ENCODE measurements at places on chromosomes 2 and 18.

GRCh38 chr18:50724751-50725151 is 95.1 kb downstream of the MRO start:
- DNase-seq: no peak

GRCh38 chr2:153819074-153819473 is 52.6 kb upstream of the GALNT13 start:
- DNase-seq: no peak

GRCh38 chr2:42859791-42860190 is 67.4 kb upstream of the HAAO start:
- DNase-seq: no peak

GRCh38 chr2:170006587-170007325 is 171.2 kb upstream of the MYO3B start:
- DNase-seq: no peak

DNA sequence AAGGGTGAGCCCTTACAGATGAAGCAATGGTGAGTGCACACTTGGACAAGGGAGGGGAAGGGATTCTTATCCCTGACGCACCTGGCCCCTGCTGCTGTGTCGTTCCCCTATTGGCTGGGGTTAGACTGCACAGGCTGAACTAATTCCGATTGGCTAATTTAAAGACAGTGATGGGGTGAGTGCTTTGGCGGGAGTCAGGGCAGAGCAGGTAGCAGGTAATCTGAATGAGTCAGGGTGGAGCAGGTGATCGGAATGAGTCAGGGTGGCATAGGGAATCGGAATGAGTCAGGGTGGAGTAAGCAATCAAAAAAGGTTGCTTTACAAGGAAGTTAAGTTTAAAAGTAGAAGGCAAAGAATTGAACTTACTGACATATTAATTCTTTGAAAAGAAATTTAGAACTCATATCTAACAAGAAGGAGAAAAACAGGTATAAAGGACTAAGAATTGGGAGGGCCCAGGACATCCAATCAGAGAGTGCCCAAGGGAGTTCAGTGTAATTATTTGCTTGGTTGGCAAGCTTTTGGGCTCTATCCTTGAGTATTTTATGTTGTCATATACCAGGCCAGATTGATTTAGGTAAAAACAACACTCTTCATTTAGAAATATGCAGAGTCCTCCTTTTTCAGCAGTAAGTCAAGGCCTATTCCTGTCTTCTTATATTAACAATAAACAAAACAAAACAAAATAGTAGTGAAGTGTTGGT is 52.3 kb upstream of the RALBP1 start:
- DNase-seq: no peak

GRCh38 chr18:48303883-48304282 is 105.3 kb downstream of the ZBTB7C start:
- DNase-seq: no peak

GRCh38 chr2:209592106-209592505 is 168.3 kb downstream of the MAP2 start:
- DNase-seq: no peak

DNA sequence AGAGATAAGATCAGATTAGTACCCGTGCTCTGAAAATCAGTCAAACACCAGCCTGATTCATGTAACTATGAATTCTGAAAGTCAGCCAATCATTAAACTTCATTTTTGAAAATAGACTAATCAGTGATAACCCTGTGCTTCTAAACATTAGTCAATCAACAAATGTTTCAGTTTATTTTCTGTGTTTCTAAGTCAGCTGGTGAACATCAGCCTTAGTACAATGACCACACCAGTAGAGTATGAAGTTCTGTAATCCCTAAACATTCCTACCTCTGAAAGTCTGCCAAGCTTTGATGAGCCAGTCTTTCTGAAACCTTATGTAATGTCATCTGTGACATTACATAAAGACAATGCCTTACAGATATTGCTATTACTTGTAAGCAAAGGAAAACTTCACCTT is 807.4 kb upstream of the CRIM1 start:
- DNase-seq: no peak

DNA sequence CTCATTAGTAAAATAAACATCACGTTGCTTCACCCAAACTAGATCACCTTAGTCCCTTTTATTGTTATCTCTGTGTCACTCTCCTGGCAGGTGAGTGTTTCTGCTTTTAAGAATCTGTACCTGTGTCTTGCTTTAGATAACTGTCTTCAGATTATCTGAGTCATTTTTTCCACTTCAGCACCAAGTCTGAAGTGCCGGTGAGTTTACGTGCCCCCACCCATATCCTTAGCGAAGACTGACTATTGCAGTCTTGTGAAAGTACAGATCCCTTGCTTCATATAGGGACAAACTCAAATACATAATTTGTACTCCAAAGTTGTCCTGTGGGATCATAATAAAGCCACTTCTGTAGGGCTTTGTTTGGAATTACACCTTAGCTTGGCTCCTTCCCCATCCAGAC is 41.1 kb downstream of the SCN2A start:
- DNase-seq: no peak

DNA sequence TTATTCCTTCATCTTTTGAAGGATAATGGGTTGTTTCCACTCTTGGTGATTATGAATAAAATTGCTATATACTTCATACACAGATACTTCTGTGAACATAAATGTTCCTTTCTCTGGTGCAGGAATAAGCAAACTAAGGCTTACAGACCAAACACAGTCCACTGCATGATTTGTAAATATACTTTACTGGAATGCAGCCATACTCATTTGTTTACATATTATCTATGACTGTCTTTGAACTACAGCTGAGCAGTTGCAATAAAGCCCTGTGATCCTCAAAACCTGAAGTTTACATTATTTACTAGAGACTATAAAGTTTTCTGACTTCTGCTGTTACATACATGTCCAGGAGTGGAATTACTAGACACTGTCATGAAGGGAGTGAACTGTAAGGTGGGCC is 381.0 kb upstream of the CNTNAP5 start:
- DNase-seq: no peak

DNA sequence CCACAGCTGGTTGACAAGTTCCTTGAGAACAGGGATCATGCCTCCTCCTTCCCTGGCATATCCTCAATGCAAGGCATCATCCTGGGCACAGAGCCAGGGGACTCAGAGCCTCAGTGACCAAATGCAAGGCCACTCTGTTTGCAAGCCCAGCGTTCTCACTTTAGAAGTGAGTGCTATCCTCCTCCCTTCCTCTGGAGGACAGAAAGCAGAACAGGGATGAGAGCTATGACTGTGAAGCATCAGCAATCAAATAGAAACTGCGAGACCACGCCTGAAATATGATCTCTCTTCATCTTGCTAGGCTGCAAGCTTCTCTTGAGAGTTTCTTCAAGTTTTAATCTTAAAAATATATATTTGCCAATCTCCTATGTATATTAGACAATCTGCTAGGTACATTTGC is 119.8 kb downstream of the LRATD1 start:
- no peak for DNase-seq

- DNase-seq: no peak
Observed at GRCh38 chr2:225270861-225271260, 128.6 kb upstream of the NYAP2 start.

- DNase-seq: no peak
Observed at GRCh38 chr2:235627682-235628081, 133.8 kb downstream of the AGAP1 start.

DNA sequence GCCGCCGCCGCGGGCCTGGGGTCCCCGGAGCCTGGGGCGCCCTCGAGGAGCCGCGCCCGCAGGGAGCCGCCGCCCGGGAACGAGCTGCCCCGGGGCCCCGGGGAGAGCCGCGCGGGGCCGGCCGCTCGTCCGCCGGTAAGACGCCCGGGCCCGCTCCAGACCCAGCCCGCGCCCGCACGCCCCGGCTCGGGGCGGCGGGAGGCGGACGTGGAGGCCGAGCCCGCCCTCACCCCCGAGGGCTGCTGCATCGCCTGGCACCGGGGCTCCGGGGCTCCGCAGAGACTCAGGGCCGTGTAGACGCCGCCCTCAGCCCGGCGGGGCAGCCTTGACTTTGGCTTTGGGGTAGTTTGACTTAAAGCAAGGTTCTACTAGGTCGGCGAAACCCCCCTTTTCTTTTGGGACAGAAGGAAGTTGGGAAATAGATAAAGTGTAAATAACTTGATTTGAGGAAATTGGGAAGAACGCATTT is 335 bp downstream of the ERFE start:
- no peak for DNase-seq

GRCh38 chr2:11571170-11571569 is 37.3 kb downstream of the GREB1 start:
- DNase-seq: no peak

DNA sequence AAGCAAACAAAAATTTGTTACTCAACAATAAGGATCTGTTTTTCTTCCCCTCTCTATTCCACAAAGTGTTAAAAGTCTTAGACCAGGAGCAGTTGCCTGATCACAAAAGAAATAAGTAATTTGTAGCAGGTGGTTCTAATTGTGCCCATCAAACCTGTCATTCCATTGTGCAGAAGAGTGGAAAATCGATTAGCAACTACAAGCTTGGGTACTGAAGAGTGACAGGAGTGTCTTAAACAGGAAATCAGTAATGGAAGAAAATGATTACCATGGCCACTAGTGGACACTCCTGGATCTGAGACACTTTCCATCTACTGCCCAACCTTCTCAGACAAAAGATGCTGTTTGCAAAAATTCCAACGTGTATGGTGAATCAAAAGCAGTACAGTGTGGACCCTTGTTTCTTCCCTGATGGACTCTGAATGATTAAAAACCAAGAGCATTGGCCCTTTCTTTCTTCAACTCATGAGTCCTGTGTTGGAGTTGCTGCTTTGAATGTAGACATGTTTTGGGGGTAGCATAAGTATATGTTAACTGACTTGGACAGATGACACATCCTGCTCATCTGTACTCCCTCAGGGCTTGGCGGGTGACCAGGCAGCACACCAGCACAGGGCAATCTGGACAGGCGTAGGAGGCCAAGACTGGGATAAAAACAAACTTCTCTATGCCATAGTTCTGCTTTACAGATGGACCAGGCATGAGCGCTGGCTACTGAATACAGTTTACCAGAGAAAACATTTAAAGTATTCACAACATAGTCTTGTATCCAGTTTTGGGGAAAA is 51.9 kb downstream of the PLA2R1 start:
- no peak for DNase-seq

DNA sequence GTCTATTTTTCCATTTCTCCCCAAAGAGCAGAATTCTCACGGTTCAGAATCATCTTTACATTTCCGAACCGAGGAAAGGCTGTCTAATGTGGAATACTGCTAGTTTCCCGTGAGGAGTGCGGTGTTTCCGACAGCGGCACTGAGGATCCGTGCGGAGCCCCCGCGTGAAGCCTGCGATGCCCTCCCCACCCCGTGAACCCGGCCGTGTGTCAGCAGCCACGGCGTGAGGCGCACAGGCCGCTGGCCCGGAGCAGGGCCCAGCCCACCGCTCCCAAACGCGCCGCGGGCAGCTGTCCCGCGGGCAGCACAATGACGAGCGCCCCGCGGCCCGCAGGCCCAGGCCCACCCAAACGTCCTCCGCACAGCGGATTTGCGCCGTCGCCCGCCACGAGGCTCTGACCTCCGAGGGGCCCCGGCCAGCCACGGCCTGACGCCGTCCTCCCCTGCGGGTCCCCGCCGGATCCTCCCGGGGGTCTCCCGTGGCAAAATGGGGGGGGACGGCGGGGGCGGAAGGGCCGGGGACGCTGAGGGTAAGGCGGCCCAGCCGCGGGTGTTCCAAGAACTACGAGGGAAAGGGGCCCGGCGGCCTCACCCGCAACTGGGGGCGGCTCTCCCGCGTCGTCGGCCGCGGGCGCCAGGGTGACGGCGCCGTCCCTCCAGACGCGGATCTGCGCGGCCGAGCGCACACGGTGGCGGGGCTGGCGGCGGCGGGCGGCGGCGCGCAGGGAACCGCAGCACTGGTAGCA is 796 bp downstream of the SPIRE1 start:
- no peak for DNase-seq

DNA sequence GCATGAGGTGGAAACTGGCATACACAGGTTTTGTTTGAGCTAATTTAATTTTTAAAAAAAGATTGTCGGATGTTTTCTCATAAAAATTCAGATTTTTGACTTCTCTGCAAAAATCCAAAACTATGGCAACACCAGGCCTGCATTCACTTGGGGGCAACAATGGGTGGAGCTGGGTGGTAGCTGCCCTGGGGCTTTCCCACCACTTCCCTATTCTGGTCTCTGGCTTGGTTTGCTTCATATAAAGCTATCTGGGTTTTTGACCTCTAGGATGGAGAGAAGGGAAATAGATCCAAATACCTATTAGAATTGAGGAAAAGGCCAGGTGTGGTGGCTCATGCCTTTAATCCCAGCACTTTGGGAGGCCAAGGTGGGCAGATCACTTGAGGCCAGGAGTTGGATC is 5.5 kb upstream of the CYP27A1 start:
- no peak for DNase-seq

DNA sequence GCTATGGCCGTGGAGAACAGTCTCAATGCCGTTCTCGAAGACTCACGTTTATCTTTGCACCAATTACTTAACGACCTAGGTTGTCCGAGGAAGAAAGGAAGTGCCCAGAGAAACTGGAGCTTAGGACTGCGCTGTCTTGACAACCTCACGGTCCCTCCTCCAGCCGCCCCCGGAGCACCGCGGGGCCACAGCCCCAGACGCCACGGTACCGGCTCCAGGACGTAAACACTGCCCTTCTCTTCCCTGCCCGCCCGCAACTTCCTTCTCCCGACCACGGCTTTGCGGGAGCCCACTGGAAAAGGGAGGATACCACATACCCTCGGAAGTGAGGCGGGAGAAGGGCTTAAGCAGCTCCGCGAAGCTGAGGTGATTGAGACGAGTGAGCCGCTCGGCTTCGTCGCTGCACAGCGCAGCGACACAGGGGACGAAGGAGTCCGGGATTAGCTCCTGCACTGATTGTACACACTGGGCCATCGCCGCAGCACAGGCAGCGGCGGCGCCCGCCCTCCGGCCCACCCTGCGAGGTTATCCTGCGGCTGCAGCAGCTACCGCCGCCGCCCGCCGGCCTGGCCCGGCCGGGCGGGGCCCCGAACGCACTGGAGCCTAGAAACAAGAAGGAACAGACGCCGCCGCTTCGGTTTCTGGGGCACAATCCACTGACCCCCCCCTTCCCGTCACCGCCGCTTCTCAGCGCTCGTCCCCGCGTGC is 483 bp downstream of the TRAPPC8 start:
- no peak for DNase-seq

DNA sequence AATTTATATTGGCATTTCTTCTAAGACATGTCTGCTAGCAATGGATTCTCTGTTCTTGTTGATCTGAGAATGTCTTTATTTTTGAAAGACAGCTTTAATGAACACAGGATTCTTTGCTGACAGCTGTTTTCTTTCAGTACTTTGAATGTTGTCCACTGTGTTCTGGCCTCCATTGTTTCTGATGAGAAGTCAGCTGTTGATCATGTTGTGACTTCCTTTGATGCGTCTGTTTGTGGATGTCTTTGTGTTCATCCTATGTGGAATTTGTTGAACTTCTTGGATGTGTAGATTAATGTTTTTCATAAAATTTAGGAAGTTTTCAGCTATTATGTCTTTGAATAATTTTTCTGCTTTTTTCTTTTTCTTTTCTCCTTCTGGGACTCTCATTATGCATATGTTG is 39.8 kb upstream of the KCNF1 start:
- DNase-seq: no peak

GRCh38 chr2:129860088-129860487 is 119.4 kb upstream of the RAB6C start:
- DNase-seq: no peak

- DNase-seq: no peak
Observed at GRCh38 chr18:13359210-13359609, 140.7 kb downstream of the LDLRAD4 start.
